ENCODE measurements at places on chromosomes 2 and 18. TPM values are rescaled to one million over a fixed set of nuclear protein-coding genes. Genes with fewer than 3 reads are reported as not detected.

DNA sequence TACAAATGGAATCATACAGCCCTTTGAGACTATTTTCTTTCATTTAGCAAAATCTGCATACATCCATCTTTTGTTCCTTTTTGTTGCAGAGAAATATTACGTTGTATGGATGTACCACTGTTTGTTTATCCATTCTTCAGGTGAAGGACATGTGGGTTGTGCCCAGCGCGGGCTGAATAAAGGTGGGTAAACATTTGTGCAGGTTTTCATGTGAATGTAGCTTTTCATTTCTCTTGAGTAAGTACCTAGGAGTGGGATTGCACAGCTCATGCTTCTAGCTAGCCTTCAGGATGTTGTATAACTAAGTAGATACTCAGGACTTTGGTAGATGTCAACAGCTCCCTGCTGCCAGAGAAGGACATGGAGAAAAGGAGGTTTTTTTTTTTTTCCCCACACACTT is 50.6 kb upstream of the SPRED2 start:
- DNase-seq, result no peak

Gene TUBA3E
- not detected for total RNA-seq

DNA sequence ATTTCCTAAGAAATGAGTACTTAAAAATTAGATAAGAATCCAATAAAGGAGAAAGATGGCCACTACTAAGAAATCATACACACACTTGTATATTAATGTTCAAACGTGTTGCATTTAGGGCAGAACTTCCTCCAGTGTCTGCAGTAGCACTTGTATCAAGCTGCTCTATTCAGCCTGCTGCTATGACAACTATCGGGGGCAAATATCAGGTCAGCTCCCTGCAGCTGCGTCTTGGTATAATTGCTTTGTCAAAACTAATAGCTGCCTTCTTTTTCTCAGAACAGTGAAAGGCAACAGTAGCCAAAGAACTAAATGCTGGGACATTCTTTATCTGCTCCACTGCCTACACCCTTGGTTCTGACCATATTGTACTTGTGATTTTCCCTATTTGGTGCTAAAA is 300.7 kb downstream of the NOL4 start:
- DNase-seq, result no peak

DNA sequence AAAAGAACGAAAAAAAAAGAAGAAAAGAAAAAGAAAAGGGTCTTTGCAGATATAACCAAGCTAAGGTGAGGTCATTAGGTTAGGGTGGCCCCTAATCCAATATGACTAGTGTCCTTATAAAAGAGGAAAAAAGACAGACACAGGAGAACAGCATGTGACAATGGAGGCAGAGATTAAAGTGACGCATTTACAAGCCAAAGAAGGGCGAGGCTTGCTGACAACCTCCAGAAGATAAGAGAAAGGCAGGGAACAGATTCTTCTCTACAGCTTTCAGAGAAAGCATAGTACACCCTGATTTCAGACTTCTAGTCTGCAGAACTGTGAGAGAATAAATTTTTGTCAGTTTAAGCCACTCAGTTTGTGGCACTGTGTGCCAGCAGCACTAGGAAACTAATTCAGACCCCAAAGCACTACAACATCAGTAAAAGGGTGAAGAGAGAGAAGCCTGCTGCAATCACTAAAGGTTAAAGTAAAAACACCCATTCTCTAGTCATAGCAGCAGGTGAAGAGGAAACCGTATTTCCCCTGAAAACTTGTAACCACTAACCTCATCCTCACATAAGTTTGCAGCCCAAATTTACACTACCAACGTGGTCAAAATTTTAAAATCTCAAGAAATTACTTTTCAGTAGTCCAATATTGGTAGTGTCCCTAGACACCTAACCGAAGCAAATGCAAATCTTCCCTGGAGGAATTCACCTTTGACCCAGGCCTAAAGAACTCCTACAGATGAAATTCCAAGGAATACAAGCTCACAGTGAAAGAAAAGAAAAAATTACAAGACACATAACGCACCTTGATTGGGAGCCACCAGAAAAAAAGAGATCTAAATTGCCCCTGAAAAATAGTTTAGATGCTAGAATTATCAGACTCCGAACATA is 17.5 kb downstream of the REEP1 start:
- no peak for DNase-seq

Gene STPG4
- total RNA-seq, result 0.77 TPM

Gene CARF
- total RNA-seq, result 11.4 TPM

DNA sequence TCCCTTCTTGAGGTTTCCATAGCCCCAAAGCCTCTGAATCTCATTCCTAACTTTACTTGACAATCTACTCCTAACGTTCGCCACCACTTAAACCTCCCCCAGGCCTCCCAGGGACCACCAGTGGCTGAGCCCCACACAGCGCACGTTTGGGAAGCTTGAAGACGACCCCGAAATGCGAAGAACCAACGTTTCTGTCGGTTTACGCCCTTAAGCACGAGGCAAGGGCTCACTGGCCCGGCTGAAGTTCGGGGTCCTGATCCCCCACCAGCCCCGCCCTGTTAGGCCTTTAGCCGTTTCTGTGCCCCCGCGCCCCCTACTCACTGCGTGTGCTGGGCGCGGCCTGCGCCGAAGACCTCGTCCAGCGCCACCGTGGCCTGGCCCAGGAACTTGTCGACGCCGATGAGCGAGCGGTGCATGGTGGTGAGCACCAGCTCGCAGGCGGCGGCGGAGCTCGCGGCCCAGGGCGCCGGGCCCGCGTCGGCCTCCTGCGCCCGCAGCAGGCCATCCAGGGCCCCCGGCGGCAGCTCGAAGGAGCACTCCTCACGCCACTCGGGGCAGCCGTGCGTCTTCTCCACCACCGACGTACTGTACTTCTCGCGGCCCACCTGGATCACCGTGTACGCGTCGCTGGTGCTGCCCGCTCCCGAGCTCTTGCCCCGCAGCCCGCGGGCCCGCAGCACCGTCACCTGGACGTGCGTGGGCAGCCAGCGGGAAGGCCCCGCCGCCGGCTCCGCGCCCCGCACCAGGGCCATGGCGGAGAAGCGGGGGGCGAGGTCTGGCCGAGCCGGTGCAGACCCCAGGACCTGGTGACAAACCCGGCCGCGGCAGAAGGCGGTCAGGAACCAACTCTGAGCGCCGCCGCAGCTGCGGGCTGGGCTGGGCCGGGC is 479 bp downstream of the RAB11FIP5 start:
- DNase-seq, result peak; percentile 60

GRCh38 chr2:109607766-109608165 is 6.0 kb downstream of the SEPTIN10 start:
- DNase-seq, result no peak

DNA sequence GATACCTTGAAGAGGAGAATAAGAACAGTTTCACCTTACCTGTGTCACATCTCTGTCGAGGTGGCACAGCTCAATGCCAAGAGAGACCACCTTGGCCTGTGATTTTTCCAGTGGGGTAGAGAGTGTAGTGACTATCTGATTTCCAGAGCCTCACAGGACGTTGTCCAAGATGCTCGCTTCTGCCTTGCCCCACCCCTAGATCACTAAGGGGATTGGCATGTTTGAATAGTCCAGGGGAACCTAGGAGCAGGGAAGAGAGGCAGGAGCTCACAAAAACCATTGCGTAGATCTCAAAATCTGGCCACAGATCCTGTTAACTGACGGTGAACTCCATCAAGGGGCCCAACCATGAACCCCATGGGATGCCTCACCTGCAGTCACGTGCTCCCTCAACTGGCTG is 24.2 kb downstream of the TMEM178A start:
- DNase-seq, result no peak

Gene TLX2
- total RNA-seq, result not detected

DNA sequence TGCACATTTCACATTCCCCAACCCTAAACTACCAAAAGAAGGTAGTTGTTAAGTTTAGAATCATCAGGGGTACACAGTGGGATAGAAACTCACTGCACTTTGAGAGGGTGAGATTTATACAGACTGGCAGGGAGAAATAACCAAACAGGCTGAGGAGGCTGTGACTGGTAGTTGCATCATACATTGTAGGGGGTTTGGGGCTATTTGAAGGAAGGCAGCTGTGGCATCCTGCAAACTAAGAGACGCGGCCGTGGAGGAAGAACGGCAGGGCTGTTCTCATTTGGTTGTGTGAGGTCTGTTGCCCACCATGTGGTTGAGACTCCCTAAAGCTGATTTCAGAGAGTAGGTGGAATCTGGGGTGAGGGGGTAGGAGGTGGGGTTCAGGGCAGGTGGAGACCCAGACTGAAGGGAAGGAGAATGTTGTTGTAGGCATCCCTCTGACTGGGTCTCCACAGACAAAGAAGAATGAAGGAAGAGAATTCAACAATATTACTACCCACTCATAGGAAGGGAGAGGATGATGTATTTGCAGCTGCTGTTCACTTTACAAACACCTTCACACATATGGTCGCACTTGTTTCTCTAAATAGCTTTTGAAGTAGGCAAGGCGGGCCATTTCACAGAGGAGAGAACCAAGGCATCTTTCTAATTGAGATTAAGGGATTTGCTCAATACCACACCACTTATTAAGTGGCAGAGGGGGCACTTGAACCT is 170.9 kb upstream of the SIX2 start:
- no peak for DNase-seq

DNA sequence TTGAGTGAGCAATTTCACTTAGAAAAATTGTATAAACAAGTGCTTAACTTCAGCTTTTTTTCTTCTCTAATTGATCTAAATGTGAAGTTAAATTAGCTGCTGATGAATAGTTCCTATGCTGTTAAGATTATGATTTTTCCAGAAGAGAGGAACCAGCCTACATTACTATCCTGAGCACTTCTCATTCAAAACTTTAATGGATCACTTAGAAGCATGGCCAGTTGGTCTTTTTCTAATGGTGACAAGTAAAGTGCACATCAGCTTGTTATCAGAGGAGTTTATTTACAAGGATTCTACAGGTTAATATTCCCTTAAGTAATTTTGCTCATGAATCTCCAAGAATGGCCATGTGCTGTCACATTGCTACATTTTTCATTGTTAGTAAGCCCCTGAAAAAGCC is 37.1 kb downstream of the DCC start:
- DNase-seq, result no peak

DNA sequence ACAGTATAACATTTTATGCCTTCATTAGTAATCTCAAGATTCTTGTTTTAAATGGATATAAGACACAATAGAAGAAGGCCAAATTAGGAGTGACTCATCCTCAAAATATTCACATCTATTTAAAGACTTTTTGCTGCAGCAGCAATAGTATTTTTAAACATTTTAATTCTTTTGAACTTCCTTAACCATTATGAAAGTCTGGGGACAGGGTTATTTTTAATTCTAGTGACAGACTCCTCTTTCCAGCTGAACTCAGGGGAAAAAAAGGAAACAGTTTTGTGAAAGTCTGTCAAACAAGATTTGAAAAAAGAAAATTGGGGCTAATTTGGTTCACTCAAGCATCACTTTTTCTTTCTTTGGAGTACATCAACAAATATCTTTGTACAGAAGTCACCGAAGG is 541.8 kb downstream of the NUP35 start:
- no peak for DNase-seq

- no peak for DNase-seq
These were observed 89.9 kb downstream of the LYPD6 start for GRCh38 chr2:149420053-149420963.

Gene ACKR3
- 12.6 TPM for total RNA-seq

GRCh38 chr18:73752546-73752945 is 395.1 kb downstream of the FBXO15 start:
- no peak for DNase-seq

Gene PRSS56
- total RNA-seq, result not detected

DNA sequence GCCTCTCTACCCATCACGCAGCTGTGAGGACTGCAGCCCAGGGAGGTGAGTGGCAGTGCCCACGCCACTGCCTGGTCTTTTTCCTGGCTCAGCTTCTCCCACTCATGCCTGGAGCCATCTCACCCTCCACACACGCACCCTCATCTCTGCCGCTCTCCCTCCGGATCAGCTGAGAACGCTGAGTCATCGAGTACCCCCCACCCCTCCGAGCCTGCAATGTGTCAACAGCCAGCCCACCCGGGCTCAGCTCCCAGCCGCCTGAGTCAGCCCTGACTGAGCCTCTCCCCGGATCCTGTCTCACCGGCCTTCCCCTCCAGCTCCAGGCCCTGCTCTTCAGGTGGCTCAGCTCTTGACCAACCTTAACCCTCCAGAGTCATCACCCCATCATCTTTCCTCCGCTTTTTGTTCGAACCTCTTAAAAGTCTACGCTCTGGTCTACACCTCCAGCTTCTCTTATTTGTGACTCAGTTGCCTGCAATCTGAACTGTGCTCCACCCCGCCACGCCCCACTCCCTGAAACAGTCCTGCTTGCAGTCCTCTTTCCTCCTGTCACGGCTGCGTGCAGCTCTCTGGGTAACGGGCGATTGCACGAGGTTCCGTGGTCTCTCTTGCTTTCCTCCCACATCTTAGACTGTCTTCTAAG is 94.4 kb upstream of the ASAP2 start:
- DNase-seq, result no peak

DNA sequence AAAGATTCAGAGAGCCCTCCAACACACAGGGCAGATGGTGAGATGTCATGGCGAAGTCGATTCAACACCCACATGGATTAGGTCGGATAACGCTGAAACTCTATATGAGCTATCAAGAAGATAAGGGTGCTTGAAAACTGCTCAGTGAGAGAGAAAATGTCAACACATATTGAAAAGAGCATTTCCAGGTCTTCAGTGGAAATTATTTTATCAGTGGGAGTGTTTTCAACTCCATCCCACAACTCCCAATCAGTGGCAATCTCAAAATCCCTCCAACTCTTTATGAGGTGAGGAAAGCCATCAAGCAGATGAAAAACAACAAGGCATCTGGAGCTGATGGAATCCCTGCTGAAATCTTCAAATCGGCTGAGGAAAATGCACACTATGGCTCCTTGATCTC is 104.5 kb upstream of the KLHL14 start:
- no peak for DNase-seq

DNA sequence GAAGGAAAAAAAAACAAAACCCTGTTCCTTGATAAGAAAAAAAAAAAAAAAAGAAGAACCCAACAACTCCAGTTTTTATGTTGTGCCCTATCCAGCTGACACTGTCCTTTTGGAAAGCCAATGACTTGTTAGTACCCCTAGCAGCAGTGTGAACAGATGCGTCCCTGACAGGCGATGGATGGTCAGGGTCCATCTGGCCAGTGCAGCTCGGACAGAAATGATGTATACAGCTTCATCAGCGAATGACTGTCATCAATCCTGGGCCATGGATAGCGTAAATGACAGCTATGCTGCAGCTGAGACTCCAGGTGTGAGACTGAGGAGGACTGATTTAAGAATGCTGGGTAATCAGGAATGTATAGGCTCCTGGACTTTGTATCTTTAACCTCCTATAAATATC is 318.8 kb upstream of the FIGN start:
- DNase-seq, result no peak

GRCh38 chr18:55587418-55588110 is 428 bp downstream of the TCF4 start:
- no peak for DNase-seq

GRCh38 chr2:230903231-230904150 is 21.6 kb downstream of the GPR55 start:
- no peak for DNase-seq

Gene CSRNP3
- total RNA-seq, result 2.3 TPM

Data from lower lobe of right lung (tissue), 2 donors.